ENCODE measurements at places on chromosomes 5 and 9.

GRCh38 chr5:137403869-137404268 is 95.3 kb downstream of the SPOCK1 start:
- no peak for DNase-seq

GRCh38 chr5:175878544-175879438 is 7.4 kb downstream of the CPLX2 start:
- no peak for DNase-seq

- DNase-seq: no peak
Measured at GRCh38 chr9:96029722-96030530, 154.4 kb downstream of the ERCC6L2 start.

DNA sequence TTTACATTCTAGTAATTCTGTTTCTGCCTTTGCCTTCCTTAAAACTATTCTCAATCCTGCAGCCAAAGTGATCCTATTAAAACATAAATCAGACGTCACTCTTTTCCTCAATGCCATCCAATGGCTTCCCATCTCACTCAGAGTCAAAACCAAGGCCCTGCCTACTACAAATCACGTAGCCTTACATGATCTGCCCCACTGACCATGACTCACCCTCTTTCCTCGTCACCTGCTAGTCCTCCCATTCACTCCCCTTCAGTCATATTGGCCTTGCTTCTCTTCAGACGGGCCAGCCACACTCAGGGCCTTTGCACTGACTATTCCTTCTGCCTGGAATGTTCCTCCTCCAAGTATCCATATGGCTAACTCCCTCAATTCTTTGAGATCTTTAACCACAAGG is 39.0 kb upstream of the DMXL1 start:
- no peak for DNase-seq

DNA sequence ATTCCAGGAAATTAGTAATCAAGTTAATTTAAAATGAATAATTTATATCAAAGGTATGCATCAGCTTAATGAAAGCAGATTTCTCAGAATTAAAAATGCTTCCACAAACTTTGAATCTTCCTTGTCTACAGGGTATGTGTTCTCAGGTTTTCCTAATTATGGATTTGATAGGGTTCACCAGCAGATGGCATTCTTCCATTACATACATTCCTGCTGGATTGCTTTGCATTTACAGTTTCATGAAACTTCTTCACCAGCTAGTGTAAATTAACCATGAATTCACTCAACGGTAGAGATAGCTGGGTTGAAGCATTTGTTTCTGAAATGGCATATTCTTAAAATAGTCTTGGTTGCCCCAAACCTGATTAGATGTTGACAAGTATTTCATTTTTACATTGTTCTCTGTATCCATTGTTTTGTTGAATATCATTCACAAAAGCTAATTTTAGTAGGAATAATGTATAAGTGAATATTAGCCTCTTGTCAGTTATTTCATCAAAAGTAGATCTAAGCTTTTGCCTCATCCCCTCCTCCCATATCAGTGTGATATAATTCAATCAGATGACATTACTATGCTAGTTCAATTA is 68.7 kb upstream of the WDR41 start:
- DNase-seq: peak; percentile 40

- DNase-seq: no peak
Measured at GRCh38 chr9:124248960-124249359, 8.8 kb upstream of the NEK6 start.

DNA sequence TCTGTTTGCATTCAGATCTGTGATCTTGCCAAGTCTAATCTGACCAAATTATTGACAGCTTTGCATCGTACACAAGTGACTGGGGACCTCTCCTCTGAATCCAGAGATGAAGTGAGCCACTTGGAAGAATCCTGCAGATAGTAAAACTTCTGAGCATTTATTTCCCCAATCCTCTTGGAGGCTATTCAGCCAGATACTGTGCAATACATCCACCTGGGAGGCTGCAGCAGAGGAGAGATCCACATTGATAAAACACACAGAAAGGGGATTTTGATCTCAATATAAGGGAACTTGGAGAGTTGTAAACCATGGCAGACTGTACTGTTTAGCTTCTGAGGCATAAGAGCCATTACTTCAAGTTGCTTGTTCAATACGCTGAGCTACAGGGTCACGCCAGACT is 654.6 kb downstream of the MTRR start:
- no peak for DNase-seq

DNA sequence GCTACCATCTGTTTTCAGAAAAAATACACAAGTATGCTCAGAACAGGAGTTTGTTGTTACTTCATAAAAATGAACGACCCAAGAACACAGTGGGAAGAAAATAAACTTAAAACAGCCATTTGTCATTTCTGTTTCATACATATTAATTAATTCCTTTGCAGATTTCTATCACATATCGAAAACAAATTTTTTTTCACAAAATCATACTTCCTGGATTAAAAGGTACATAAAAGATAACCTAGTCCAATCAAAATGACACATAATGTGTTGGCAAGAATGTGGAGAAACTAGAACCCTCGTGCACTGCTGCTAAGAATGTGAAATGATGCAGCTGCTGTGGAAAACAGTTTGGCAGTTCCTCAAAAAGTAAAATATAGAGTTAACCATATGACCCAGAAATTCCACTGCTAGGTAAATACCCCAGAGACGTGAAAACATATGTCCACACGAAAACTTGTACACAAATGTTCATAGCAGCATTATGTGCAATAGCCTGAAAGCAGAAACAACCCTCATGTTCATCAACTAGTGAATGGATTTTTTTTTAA is 46.0 kb downstream of the MYO10 start:
- DNase-seq: peak; percentile 62
